Type B pancreatic cell (in vitro differentiated cells): ENCODE measurements at places on chromosomes 6 and 20. TPM values are rescaled to one million over a fixed set of nuclear protein-coding genes. Genes with fewer than 3 reads are reported as not detected.

Gene LY6G6D
- total RNA-seq, result 1.5 TPM in 1 of 2 replicates, not detected in the other

- DNase-seq, result no peak
Observed at GRCh38 chr6:168364793-168365421, 45.3 kb upstream of the DACT2 start.

Gene LRFN2
- 1.1 and 3.4 TPM in 2 replicates for total RNA-seq

DNA sequence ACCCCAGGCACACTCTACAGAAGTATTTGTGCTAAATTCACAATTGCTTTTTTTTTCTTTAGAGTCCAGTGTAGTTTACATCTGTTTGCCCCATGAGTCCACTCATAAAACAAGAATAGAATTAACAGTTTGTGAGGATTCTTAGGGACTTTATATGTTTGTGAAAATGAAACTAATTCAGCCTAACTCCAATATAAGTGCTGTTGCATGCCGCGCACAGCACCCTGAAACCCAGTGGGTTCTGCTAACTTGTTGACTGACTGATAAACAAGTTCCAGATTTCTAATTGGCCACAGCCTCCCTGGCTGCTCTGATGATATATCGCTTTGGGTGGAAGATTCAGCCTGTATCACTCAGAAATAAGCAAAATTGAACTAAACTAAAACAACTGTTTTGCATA lies 561.4 kb downstream of the PKHD1 start:
- no peak for DNase-seq
